ENCODE measurements at places on chromosomes 12 and 14.
A peak's percentile ranks its signal among the peaks of the same experiment; 100 is the strongest.

GRCh38 chr14:104293231-104293841 lies 154.9 kb downstream of the KIF26A start:
- no peak for DNase-seq

- DNase-seq: no peak
These were observed 9.3 kb upstream of the C12orf43 start for GRCh38 chr12:121025442-121026226.

DNA sequence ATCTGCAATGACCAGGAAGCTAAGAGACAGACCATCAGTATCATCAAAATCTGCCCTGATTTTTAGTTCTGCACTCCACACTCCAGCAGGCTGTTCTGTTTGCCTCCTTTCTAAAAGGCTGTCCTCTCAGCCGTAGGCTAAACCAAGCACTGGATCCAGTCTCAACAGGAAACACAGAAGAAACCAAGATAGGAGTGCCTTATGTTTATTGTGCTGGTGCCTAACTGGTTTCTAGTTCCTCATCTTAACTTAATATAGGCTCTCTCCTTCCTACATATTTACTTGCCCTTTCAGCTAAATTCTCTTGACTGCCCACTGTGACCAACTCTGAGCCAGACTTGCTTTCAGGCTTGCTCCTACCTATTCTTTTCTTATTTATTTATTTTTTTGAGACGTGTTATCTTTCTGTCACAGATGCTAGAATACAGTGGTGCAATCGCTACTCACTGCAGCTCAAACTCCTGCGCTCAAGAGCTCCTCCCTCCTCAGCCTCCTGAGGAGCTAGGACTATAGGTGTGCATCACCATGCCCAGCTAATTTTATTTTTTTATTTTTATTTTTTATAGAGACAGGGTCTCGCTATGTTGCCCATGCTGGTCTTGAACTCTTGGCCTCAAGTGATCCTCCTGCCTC lies 30.8 kb downstream of the GALNT4 start:
- DNase-seq: no peak

- no peak for DNase-seq
These were observed 359.4 kb upstream of the DCN start for GRCh38 chr12:91542067-91542466.

DNA sequence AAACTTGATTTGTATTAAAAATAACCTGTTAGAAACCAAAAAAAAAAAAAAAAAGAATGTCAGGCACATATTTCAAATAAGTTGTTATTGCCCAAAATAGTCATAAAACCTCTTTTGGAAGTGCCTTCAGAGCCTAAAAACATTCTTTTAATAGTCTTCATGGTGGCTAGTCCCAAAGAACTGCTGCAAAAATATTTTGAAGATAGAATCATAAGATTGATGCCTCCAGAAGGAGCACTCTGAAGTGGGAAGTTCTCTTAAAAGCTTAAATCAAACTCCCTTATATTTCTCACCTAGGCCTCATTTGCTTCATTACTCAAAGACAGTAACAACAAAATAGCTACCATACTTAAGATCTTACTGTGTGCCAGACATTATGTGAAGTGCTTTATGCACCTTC lies 27.2 kb upstream of the NT5DC3 start:
- DNase-seq: no peak

DNA sequence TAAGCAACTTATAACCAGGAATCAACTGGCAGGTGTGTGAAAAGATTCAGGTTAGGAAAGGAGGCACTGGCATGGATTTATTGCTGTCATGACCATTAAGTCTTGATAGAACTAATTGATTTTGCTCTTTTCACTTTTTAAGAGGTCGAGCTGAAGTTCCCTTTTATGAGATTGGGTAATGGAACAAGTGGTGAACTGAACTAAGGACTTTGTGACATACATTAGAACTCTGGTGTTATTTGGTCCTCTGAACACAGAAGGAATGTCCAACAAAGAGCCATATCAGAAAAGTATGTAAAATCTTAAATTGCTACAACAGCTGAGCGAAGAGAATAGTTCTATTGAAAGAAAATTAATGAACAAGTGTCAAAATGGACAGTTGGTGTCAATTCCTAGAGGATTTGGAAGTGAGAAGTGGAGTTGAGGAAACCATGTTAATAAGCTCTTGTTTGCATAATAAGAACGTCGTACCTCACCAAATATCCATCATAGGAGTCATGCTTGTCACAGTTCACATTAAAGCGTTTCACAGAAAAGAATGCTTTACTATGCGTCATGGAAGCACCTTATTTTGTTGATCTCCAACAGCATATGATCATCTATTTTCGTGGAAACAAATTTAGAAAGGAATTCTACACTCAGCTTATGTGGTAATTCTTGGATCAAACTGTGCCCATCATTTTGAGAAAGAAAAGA lies 8.4 kb upstream of the MYF6 start:
- DNase-seq: no peak

DNA sequence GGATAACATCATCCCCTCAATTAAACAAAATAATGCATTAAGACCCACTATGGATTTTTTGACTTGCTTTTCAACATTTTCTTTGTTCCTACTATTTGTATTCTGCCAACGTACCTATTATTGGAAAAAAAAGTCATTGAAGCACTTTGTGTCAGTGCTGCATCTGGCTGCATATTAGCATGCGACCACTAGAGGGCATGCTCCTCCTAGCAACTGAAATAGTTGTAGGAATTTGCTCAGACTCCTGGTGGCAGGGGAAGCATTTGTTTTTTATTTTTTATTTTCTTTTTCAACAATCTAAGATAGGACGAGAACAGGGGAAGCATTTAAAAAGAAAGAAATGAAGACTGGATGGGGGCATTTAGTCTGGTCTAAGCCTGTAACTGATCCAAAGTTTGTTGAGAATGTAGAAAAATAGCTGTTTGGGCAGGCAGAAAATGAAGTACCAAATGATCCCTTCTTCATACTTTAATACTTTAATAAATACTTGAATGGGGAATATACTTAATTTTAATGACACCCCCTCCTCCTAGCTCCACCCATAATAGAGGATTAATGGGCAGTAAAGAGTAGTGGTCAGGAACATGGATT lies 14.5 kb upstream of the CLEC4A start:
- peak; percentile 59 for DNase-seq

DNA sequence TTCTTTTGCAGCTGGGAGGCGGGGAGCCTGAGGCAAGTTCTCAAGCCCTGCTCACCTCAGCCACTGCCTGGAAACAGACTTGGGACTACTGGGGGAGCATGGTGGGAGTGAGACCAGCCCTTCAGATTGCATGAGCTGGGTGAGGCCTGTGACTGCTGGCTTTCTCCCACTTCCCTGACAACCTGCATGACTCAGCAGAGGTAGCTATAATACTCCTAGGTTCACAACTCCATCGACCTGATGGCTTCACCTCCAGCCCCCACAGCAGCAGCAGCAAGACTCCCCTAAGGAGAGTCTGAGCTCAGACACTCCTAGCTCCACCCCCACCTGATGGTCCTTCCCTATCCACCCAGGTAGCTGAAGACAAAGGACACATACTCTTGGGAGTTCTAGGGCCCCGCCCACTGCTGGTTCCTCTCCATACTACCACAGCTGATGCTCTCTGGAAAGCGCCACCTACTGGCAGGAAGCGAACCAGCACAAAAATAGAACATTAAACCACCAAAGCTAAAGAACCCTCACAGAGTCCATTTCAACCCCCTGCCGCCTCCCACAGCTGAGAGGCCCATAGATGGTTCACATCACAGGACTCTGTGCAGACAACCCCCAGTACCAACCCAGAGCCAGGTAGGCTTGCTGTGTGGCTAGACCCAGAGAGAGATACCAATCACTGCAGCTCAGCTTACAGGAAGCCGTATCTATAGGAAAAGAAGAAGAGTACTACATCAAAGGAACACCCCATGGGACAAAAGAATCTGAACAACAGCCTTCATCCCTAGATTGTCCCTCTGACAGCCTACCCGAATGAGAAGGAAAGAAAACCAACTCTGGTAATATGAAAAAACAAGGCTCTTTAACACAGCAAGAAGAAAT lies 68.7 kb downstream of the RPAP3 start:
- peak; percentile 17 for DNase-seq

DNA sequence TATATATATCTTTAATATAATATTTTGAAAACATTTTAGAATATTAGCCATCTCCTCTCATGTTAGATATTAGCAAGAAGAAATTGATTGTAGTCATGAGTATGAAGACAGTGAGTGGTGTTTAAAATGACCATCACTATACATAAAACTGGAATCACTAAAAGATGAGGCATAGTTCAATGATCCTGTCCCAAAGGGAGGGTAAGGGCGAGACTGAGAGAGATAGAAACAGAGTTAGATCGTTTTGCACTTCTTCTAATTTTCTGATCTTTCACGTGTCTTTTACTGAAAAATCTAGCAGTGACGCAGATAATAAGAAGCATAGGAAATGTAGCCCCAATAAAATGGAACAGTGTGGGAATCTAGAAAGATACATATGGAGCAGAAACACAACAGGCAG lies 627.4 kb downstream of the SLC16A7 start:
- no peak for DNase-seq

- no peak for DNase-seq
These were observed 257.8 kb upstream of the LMO3 start for GRCh38 chr12:16863742-16864141.

GRCh38 chr12:122318607-122319605 lies 52.6 kb upstream of the VPS33A start:
- no peak for DNase-seq

DNA sequence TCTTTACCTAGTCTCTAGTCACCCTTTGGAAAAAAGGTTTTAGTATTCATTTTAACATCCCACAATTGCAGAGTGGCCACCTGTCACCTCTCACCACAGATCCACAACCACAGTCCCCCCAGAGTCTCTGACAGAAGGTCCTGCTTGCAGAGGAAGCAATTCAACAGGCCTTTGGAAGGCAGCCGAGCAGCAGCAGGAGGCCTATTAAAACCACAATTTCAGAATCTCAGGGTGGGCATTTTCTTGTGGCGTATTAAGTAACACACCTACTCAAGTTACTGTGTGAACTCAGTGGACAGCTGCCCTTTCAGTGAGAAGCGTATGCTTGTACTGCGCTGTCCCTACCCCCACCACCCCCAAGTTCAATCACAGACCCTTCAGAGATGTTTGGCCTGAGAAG lies 234.0 kb upstream of the HMGA2 start:
- DNase-seq: no peak

DNA sequence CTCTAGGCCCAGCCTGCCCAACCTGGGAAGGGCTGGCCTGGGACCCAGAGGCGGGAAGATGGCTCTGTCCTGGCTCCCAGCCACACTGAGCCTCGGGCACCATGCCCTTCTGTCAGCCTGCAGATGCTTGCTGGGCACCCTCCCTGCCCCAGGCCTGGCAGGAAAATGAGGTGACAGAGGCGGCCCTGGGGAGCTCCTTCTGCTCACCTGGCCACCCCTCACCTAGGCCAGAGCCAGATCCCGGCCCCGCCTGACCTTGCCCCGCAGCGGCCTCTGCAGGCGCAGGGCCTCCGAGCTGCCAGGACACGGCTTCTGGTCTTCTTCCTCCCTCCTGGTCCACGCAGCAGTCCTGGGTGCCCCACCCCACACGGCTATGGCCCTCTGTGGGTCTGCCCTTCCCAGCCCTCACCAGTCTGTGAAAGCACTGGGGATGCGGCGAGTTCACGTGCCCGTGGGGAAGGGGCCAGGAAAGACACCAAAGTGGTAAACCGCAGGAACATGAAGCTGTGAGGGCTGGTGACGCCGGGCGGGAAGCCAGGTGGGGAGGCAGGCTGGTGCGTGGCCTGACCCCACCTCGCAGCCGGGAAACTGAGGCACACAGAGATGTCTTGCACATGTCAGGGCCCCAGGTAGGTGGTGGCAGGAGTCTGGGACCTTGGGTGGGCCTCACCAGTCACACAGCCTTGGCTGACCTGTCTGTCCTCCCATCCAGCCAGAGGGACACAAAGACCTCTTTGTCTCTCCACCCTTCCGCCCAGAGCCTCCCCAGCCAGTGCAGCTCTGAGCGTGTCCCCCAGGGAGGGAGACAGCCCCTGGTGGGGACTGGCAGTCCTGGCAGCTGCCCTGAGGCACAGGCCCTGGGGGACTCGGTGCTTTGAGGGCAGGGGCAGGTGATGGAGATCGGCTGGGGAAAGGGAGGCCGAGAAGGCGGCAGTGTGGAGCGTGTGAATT lies 12.8 kb downstream of the BAG5 start:
- no peak for DNase-seq

- DNase-seq: no peak
These were observed 467.3 kb downstream of the NRXN3 start for GRCh38 chr14:78637489-78637888.

DNA sequence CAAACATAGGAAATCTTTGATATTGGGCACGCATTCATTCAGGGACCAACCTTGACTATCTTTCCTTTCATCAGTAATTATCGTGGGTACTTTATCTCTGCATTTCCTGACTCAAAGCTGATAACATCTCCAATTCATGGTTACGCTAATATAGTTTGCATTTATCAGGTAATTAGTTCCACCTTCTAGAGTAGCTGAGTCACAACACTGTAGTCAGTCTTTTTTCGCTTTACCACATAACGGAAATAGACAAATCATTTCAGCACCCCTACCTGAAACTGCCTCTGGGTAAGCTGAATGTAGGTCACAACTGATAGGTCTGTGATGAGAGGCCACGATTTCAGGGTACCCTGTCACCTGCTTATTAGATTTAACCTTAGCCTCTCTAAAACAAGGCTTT lies 36.7 kb upstream of the IL22 start:
- no peak for DNase-seq

GRCh38 chr12:72631926-72632685 lies 359.9 kb downstream of the TRHDE start:
- no peak for DNase-seq

- DNase-seq: no peak
These were observed 362.6 kb downstream of the AEBP2 start for GRCh38 chr12:19801941-19802340.

DNA sequence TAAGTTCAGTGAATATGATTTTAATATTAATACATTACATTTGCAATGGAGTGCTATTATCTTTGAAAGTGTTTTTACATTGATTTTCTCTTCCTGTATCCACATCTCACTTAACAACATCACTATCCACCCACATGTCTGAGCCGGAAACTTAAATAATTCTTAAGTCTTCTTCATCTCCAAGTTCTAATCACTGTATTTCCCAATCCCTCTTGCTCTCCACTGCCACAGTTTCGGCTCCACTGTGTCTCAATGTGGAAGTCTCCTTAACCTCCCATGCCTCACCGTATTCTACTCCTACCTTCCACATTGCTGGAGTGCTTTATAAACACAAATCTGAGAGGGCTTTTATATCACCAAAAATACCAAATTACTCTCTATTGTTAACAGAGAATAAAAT lies 25.3 kb downstream of the RTN1 start:
- no peak for DNase-seq

DNA sequence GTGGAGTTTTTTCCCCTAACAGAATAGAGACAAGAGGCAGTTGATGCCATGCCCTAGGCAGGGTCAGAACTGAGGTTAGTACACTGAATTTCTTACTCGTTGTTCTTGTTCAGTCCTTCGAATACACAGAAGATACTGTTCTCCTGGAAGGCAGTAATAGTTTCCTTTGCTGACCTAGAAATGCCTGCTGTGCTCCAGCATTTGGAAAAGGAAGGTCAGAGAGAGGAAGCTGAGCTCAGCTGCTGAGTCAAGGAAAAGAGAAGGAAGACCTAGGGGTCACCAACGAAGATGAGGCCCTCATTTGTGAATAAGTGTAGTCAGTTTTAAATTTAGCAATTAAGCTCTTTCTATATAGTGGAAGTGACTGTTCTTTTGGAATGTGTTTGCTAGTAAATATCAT lies 100.1 kb downstream of the CRADD start:
- DNase-seq: no peak

Data from stimulated activated CD8-positive, alpha-beta memory T cell treated with anti-CD3 and anti-CD28 coated beads, Interleukin-12 subunit alpha, Interleukin-12 subunit beta, amount 100 ng/mL, for 1 hour (primary cell).